Left cardiac atrium (tissue), 4 donors: ENCODE measurements at places on chromosomes 11 and 22.
A peak's percentile ranks its signal among the peaks of the same experiment; 100 is the strongest.

DNA sequence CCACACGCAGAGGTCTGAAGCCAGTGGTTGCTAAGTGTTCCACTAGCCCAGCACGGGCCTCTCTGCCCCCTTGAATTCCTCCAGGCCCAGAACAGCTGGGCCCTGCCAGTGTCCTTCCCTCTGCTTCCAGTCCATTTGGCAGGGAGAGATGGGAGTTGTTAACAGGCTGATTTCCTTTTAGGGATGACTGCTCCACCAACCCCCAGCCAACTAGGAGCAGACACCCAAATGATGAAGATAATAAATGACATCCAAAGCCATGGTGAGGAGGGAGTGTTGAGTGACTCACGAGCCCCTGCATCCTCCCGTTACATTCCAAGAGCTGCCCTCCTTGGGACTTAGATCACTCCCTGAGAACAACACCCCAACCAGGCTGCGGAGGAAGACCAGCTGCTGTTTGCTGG, 20.6 kb downstream of the PARVA start:
- peak; percentile 63 for DNase-seq

GRCh38 chr11:30258679-30259078, 27.9 kb downstream of the FSHB start:
- DNase-seq, result no peak

GRCh38 chr11:67392183-67392715, 463 bp downstream of the RAD9A start:
- DNase-seq, result no peak

DNA sequence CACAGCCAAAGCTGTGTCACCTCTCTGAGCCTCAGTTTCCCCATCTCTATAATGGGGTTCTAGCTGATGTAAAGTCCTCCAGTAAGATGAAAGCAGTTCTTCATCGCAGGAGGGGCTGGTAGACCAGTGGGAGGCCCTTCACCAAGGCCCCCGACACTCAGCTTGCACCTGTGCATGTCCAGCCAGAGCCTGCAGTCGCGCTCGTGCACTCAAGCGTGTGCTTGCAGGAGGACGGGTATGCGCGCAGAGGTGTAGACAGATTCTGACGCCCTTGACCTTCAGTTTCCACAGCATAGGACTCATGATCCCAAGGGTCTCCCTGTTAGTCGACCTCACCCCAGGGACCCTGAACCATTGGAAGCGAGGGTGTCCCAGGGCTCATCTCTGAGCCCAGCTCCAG, 633.7 kb downstream of the TBC1D22A start:
- no peak for DNase-seq

DNA sequence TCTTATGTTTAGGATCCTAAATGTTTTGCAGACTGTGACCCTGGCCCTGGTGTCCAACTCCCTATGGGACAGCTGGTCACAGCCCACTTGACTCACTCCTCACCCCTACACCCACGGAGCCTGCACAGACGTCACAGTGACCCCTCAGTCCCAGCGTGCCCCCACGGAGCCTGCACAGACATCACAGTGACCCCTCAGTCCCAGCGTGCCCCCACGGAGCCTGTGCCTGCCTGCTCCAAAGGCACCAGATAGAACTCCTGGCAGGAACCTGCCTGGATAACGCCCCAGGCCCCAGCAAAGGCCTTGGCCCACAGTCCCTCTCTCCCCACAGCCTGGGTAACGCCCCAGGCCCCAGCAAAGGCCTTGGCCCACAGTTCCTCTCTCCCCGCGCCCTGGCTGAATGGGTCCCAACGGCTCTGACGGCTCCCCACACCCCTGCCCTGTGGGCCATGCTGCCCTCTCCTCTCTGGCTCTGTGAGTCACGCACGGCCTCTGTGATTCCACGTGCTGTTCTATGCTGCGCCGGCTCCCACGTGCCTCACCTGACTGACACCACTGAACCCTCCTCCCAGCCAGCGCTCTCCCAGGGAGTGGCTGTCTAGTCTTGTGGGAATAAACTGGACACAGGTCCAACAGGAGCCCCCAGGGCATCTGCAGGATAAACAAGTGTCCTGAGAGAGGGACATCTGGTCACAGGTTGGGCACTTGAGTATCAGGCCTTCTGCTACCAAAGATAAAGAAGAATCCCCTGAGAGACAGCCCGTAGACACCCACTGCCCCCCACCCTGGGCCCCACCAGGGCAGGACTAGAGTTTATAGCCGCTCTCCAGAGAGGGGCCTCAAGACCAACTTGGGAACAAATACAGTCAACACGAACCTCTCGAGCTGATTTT, 250.3 kb downstream of the BRD1 start:
- no peak for DNase-seq

DNA sequence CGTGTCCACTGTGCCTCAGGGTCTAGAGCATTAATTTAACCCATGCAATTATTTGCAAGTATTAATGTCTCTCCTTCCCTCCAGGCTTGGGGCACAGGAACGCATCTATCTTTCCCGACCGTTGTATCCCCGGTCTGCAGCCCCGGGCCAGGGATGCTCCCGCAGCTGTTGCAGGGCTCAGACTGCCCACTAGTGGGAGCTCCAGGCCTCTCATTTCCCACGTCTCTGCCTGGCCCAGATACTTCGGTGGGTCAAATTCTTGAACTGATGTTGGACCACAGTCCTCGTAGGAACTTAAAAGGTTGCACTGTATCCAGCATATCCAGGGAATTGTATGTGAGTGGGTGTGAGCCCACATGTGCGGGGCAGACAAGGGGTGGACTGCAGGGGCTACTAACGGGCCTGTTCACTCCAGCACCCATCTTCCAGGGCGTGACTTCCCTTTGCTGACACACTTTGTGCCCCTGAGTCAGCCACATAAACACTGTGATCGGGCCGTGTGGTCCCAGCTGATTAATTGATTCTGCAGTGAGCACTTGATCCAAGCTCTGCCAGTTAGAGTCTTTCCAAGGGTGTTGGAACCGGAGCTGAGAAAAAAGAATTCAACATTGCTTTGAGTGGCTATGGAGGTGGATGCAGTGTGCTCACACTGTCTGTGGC, 451.3 kb downstream of the TBC1D22A start:
- no peak for DNase-seq

DNA sequence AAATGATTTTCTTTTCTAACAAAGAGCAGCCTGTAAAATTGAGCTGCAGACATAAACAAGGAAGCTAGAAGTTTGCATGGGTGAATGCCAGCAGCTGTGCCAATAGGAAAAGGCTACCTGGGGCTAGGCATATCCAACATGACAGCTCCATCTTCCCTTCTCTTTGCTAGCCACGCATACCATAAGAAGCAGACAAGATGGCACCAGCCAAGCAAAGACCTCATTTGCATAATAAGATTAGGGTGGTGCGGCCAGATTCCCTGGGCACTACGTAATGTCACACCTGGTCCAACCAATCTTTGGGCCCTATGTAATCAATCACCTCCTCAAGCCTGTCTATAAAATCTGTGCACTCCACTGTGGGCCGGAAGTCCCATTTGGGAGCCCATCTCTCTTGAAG, 108.3 kb downstream of the SWAP70 start:
- no peak for DNase-seq

DNA sequence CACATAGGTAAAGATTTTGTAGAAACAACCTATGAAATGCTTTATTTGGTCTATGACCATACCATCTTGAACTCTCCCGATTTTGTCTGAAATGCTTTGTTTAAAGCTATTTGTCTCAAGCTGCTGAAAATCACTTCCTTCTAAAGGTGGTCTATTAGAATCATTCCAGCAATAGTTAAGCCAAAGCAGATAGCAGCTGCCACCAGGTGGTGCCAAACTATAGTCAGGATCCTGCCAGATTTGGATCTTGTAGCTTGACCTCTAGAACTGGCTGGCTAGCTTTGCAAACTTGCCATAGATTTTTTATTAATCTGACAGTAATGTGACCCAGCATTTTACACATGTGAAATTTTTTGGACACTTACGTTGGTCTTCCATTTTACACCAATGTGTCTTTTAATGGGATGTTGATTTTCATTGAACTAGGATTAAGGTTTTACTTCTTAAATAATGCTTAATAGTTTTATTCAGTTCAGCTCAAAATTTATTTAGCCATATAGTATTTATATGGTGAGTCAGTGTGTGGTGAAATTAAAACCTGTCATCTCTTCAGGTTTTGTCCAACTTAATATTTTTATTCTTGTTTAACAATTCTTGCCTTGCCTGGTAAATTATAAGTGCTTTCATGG, 19.7 kb downstream of the CTR9 start:
- no peak for DNase-seq

- no peak for DNase-seq
Measured at GRCh38 chr11:121656328-121657090, 203.7 kb upstream of the SORL1-AS1 start.

DNA sequence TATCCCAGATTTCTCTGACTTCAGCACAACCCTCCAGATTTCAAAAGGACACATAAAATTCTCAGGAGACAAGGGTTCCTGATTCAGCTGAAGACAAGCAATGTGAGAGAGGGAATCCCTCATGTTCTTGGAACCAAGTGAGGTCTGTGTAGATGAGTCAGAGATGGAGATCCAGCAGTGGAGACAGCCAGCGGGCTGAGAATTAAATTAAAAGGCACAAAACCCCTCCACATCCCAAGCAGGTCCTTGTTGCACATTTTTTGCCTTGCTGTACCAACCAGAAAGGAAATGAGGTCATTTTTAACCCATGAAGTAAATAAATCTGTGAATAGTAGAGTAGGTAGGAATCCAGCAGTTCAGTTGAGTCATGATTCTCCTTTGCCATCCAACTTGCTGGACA, 9.7 kb downstream of the MTNR1B start:
- no peak for DNase-seq

DNA sequence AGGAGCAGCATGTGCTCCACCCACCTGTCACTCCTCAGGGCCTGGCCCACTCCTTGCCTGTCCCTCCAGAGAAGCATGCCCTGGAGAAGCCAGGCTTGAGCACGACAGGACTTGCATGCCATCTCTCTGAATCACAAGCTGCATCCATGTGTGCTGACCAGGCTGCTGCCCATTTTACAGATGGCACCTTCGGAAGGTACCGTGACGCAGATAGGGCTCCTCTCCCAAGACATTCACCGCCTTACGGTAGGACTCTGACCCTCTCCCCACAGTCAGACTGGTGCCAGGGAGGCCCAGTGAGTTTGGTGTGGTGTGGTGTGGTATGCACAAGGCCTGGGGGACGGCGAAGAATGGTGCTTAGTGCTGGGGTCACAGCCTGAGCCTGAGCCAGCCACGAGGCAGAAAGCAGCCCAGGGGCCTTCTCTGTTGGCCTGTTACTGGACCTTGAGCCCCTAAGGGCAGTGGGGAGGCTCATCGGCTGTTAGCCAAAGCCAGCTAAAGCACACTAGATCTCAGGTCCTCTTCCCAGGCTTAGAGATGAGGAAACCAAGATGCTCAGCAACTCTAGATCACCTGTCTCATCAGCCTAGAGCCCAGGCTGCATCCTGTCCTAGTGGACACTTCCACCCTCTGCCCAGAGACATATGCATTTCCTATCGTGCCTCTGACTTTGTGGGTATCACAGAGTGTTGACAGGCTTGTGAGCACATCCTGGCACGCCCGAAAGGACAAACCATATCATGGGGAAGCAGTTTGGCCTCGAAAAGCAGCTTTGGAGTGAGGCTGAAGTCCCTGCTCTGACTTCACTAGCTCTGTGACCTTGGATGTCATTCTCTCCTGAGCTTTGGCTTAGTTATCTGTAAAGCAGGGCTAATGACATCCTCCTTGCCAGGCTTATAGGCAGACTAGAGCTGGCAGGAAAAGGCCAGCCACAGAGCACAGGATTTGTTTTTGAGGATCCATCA, 17.8 kb downstream of the CYB5R2 start:
- DNase-seq, result no peak

DNA sequence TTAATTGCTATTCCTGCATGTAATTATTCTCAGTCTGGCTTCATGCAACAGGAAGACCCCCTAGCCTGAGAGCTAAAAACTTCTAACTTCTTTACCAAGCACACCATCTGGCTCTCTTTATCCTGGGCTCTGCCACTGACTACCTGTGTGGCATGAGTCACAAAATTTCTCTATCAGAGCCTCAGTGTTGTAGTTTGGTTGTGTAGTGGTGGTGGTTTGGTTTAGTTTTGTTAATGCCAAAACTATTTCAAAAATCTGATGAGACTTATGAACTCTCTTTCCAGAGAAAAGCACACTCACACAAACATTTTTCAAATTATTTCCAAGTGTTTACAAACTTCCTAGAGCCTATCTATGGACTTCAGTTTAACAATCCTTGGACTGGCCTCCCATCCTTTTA, 7.5 kb upstream of the IL17RA start:
- no peak for DNase-seq
